ENCODE measurements at places on chromosomes 3 and 15.

DNA sequence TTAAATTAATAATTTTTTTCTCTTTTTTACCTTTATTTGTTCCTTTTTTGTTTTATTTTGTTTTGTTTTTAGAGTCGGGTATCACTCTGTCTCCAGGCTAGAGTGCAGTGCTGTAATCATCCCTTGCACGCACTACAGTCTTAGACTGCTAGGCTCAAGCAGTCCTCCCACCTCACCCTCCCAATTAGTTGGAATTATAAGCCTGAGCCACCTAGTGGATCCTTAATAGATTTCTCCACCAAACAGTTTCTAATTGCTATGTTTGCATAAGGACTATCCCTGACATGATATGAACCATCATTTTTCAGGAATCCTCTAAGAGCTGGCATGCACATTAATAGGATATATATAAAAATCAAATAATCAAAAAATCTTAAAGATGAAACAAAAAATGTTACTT lies 993.2 kb downstream of the OTOL1 start:
- no peaks in the 10 kb centered on the region for H3K36me3 ChIP-seq
- no peaks in the 10 kb centered on the region for H3K4me1 ChIP-seq
- DNase-seq: no peak
- H3K27ac ChIP-seq: no peak overlapping the region

DNA sequence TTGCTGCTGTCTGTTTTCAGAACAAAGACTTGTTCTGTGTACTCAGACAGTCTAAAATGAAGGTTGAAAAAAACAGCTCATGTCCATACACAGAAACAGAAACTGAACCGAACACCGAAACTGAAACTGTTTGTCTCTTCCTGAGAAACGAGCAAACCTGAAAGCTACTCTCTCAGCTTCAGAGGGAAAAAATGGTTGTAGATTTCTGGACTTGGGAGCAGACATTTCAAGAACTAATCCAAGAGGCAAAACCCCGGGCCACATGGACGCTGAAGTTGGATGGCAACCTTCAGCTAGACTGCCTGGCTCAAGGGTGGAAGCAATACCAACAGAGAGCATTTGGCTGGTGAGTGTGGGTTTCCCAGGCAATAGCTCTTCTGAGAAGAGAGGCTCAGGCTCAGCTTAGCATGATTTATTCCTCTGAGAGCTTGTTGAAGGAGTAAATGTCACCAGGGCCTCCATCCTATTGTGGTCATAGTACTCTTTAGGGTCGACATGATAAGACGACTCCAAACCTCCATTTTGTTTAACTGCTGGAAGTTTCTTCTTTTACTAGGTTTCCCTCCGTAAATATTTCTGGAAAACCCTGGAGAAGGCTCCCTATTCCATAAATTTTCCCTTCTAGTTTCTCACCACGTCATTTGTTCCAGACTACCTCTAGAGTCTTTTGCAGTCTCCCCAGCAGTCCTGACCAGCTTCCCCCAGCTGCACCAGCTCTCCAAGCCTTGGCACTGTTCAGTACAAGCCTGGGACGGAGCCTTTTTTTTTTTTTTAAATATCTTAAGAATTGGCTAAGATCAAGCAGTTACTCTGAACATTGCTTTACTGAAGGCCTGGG lies at the start of gene RTP4:
RTP4 (plus strand) TSS at position 135 of the 838 bp plus-strand sequence; CDS start at position 192, 57 bp downstream.
- peak within 1 kb of the TSS; percentile 85 for H3K27ac ChIP-seq
- H3K4me3 ChIP-seq: peak within 1 kb of the TSS; percentile 87
- H3K4me1 ChIP-seq: no peaks in the 10 kb centered on the region
- peaks cover 7% of the 10 kb centered on the region for H3K36me3 ChIP-seq
- DNase-seq: peak; percentile 38

- H3K27me3 ChIP-seq: no peaks in the 10 kb centered on the region
- H3K27ac ChIP-seq: no peak overlapping the region
- no peaks in the 10 kb centered on the region for H3K4me1 ChIP-seq
These were observed 190.7 kb upstream of the CD96 start for GRCh38 chr3:111351334-111351733.

DNA sequence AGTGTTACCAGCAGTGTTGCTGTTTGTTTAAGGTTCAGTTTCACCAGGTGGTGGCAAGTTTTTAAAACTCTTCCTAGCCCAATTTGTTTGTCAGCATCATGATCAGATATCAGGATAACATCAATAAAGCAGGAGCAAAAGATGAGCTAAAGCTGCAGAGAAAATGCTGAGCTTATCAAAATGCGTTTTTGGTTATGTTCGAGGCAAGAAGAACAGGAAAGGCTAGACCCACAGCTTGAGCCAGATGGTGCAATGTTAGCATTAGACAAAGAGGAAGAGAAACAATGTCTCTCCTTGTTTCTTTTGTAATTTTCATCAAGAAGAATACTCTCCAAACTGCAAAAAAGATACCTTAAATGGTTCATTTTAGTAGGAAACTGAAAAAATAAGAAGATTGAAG lies 66.2 kb downstream of the THRB start:
- no peak overlapping the region for H3K4me3 ChIP-seq
- no peak overlapping the region for H3K27ac ChIP-seq
- H3K36me3 ChIP-seq: no peaks in the 10 kb centered on the region
- no peak for DNase-seq
- no peaks in the 10 kb centered on the region for H3K4me1 ChIP-seq

DNA sequence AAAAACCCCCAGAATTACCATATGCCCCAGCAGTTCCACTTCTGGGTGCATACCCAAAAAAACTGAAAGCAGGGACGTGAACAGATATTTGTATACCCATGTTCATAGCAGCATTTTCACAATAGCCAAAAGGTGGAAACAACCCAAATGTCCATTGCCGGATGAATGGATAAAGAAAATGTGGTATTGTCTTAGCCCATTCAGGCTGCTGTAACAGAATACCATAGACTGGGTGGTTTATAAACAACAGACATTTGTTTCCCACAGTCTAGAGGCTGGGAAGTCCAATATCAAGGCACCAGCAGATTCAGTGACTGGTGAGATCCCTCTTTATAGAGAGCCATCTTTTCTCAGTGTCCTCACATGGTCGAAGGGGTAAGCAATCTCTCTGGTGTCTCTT lies 182.1 kb upstream of the ANKRD28 start:
- no peak overlapping the region for H3K4me3 ChIP-seq
- H3K36me3 ChIP-seq: no peaks in the 10 kb centered on the region
- no peaks in the 10 kb centered on the region for H3K4me1 ChIP-seq
- H3K27ac ChIP-seq: no peak overlapping the region
- no peak for DNase-seq
- no peaks in the 10 kb centered on the region for H3K27me3 ChIP-seq

DNA sequence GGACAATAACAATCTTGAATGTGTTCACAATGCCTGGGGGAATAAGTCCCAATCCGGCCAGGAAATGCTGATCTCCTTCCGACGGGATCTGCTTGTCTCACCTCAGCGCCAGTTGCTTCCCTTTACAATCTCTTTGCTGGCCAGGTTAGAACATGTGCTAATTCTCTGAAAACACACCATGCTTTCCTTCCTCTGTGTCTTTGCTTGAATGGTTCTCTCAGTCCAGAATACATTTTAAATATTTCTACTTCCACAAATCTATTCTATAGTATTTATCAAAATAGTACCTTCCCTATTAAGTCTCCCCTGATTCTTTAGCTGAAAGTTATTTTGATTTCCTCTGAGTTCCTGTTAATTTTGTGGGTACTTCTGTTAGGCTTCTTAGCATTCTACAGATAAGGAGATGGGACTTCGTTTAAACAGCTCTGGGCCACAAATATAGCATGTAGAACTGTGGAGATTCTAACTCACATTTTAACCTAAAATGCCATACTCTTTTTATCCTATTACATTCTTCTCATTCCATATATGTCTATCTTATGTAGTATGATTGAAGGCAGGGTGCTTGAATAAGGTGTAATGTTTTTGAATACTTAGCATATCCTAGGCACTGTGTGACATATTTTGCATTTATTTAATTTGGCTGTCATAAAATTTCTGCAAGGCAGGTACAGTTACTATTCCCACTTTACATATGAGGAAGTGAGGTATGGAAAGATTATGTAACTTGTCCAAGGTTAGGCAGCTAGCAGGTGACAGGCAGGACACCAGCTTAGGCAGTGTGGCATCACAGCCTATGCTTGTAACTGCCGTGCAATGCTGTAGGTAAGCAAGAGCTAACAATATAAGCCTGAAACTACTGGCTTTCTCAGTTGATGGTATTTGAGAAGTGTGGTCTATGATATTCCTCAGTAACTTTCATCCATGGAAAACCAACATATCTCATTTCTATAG lies 299.8 kb downstream of the LPP start:
- no peak for DNase-seq
- H3K27me3 ChIP-seq: no peaks in the 10 kb centered on the region
